H1 (cell line): ENCODE measurements at places on chromosomes 3 and 15. TPM values are rescaled to one million over a fixed set of nuclear protein-coding genes. Genes with fewer than 3 reads are reported as not detected.
A peak's percentile ranks its signal among the peaks of the same experiment; 100 is the strongest.

TRPC1 gene
- 22.6 and 33.4 TPM in 2 replicates for polyA plus RNA-seq

DNA sequence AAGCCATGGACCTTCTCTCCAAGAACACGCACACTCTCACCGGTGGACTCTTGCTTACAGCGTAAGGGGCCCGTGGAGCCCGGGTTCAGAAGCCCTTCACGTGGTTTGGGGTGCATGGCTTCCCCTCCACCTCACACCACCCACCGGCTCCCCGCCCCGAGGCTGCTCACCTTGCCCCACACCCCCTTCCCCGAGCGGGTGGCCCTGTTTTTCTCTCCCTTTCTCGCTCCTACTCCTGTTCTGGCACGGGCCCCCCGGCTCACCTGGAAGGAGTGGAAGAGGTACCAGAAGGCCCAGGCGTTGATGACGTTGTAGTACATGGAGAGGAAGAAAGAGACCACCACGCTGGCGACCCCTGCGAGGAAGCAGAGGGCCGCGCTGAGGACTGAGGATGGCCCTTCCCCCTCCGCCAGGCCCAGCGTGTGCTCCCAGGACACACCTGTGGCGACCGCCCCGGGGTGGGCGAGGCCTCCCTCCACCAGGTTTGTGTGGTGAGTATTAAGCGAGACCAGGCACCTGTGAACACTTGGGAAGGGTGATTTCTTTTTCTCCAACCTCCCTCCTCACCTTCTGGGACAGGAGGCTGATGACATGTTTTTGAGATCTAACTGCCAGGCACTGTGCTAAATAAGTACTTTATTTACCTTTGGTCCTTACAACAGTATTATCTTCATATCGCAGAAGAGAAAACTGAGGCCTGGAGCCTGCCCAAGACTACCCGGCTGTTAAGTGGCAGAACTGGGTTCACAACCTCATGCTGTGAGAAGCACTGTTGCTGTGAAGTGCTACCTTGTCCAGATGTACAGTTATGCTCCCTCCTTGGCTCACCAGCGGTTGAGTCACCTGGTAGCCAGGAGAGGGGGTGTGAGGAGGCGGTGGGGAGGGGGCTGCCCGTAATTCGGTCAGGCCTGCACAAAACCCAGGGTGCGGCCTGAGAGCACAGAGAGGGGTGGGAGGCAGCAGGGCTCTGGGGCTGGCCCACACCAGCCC lies 16.3 kb downstream of the SLC6A20 start:
- DNase-seq, result no peak

DNA sequence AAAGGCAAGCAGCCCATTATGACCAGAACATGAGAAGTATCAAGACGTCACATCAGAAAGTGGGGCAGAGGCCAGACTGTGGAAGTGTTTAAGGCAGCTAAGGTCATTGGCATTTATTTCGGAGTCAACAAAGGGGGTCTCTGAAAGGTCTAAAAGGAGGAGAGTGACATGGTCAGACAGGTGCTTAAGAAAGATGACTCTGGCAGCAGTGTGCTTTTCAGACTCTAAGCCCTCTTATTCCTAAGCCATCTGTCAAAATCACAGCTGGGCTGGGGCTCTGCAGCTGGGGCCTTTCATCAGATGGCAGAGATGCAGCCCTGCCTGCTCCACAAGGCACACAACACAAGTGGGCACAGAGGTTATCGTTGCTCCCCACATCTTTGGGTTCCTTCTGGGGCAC lies 14.0 kb downstream of the FBXL22 start:
- DNase-seq, result no peak

- no peak for DNase-seq
These were observed 424 bp downstream of the HAUS2 start for GRCh38 chr15:42549032-42549491.

DNA sequence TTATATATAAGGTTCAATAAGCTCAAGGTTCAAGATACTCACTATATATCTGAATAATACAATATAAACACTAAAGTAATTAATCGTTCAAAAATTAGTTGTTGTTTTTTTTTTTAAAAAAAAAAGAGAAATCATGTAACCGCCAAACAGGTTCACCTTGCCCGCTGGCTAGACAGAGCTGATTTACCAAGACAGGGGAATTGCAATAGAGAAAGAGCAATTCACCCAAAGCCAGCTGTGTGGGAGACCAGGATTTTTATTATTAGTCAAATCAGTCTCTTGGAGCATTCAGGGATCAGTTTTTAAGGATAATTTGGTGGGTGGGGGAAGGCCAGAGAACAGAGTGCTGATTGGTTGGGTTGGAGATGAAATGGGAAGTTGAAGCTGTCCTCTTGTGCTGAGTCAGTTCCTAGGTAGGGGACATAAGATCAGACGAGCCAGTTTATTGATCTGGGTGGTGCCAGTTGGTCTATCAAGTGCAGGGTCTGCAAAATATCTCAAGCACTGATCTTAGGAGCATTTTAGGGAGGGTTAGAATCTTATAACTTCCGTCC lies 7.9 kb downstream of the HIGD1A start:
- no peak for DNase-seq

DNA sequence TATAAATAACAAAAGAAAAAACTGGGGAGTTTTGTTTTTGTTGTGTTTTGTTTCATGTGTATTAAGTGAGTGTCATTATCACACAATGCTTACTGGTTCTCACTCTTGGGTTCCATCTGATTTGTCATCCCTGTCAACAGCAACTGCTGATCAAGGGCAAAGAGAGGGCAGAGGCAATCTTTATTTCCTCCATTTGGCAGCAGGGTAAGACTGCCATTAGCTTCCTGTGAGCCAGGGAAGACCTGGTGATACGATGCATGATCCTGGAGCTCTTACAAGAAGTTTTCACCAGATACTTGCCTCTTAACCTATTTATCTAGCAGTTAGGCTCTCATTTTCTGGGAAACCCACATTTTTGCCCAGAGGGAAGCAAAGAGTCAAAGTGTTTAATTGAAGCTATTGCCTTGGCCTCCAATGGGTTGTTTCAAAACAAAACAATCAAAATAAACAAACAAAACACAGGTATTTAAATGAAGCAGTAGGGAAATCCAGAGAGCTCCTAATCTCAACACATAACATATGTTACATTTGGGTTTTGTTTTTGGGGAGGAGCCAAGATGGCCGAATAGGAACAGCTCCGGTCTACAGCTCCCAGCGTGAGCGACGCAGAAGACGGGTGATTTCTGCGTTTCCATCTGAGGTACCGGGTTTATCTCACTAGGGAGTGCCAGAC lies 529.8 kb downstream of the MAGI1 start:
- DNase-seq, result no peak

- DNase-seq, result no peak
These were observed 56.1 kb upstream of the TRPM1 start for GRCh38 chr15:31157644-31158069.

DNA sequence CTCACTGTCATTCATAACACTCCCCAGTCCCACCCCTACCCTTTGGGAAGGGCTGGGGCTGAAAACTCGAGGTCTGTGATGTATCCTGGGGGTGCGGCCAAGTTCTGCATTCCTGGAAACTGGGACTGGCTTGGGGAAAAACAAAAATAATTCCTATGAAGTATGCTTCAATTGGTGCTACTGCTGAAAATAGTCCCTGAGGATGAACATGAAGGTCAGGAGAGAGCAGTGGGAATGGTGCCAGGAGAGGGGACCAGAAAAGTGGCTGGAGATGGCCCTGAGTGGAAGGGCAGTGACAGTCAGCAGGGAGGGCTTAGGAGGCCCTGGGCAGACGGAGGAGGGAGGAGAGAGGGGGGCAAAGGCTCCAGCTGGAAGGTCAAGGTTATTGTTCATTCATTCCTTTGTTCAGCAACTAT lies 4.8 kb upstream of the ISLR start:
- no peak for DNase-seq

TLR9 gene
- polyA plus RNA-seq, result 0.05 and 0.06 TPM in 2 replicates

LIPH gene
- 0.06 and 0.08 TPM in 2 replicates for polyA plus RNA-seq

ISLR2 gene
- polyA plus RNA-seq, result 0.30 and 0.47 TPM in 2 replicates

PFKFB4 gene
- polyA plus RNA-seq, result 20.1 and 20.3 TPM in 2 replicates

DNA sequence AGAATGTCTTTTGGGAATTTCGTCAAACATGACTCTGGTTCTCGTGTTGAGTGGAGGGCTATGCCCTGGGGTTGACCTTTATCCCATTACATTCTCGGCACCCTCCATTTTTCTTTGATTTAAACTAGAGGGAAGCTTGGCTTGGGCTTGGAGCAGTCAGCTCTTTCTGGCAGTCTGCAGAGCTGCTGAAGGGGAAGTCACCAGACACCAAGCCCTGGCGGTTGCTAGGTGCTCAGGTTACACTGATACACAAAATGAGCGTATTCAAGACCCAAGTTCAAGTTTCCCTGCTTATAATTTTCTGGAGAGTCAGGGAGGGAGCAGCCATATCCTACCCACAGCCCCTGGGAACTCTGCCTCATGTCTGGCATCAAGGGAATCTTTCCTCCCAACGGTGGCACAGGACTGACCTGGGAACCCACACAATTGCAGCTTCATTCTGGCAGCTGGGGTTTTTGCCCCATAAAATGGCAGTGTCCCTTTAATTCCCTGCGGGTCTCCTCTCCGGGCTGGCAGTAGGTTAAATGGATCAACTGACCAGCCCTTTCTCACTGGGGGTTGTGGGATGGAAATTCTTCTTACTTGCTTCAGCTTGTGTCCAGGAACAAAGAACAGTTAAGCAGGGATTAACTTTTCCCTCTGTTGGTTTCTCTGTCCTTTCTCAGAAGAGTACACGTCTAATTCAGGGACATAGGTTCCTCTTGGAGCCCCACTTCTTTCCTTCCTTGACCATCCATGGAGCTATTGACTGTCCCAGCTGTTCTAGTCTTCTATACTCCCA lies 110.0 kb upstream of the DLG1 start:
- DNase-seq, result no peak

C3orf18 gene
- 15.0 and 21.9 TPM in 2 replicates for polyA plus RNA-seq

DNA sequence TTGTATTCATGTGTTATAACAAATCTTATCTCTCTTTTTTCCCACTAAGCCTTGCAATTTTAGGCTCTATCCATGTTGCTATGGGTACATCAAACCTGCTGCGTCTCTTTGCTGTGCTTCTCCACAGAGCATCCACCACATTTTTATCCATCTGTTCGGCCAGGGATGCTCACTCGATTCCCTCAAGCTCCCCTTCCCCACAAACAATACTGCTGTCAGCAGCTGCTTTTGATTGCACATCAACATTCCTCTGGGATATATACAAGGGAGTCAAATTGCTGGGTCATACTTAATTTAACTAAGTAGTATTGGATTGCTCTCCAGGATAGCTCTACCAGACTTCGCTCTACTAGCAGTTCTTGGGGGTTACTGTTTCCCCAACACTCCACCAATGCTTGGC lies 36.8 kb downstream of the TMEM108 start:
- DNase-seq, result no peak

GRCh38 chr3:136412307-136412706 lies 162.2 kb downstream of the PCCB start:
- no peak for DNase-seq

DNA sequence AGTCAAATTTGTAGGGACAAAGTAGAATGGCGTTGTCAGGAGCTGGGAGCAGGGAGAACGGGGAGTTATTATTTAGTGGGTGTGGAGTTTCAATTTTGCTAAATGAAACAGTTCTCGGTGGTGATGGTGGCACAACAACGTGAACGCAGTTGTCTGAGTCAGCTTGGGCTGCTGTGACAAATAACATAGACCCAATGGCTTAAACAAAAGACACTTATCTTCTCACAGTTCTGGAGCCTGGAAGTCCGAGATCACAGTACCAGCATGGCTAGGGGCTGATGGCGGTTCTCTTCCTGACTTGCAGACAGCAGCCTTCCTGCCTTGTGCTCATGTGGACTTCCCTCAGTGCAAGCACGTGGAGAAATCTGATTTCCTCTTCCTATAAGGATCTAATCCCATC lies 90.2 kb downstream of the CHSY1 start:
- DNase-seq, result no peak

CEP19 gene
- polyA plus RNA-seq, result 0.52 and 0.95 TPM in 2 replicates

DNA sequence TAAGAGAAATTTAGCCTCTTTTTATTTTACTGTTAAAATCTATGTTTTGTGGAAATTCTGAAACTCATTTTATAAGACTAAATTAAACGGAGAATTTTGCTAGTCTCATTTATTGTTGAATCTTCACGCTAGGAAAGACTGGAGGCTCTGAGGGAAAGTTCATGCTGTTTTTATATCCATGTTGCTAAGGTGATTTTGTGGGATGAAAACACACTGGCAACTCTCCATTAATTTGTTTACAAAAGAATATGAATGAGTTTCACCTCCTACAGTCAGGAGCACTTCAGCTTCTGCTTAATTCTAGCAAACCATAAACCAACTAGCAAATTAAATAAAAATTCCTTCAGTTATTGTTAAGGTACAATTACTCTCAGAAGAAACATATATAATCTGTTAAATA lies 195.4 kb downstream of the RAP2B start:
- DNase-seq, result no peak

- no peak for DNase-seq
These were observed 61.3 kb downstream of the PPARG start for GRCh38 chr3:12349895-12350811.

ATP2B2 gene
- 0.14 and 0.20 TPM in 2 replicates for polyA plus RNA-seq

GRCh38 chr3:192130534-192131132 lies 596.7 kb downstream of the FGF12 start:
- peak; percentile 5 for DNase-seq

GRCh38 chr3:23840521-23840920 lies 34.8 kb downstream of the UBE2E1 start:
- DNase-seq, result no peak

FAM81A gene
- 0.30 and 0.56 TPM in 2 replicates for polyA plus RNA-seq

LRRC57 gene
- polyA plus RNA-seq, result 4.9 and 5.0 TPM in 2 replicates

STXBP5L gene
- 0.67 and 2.0 TPM in 2 replicates for polyA plus RNA-seq

DNA sequence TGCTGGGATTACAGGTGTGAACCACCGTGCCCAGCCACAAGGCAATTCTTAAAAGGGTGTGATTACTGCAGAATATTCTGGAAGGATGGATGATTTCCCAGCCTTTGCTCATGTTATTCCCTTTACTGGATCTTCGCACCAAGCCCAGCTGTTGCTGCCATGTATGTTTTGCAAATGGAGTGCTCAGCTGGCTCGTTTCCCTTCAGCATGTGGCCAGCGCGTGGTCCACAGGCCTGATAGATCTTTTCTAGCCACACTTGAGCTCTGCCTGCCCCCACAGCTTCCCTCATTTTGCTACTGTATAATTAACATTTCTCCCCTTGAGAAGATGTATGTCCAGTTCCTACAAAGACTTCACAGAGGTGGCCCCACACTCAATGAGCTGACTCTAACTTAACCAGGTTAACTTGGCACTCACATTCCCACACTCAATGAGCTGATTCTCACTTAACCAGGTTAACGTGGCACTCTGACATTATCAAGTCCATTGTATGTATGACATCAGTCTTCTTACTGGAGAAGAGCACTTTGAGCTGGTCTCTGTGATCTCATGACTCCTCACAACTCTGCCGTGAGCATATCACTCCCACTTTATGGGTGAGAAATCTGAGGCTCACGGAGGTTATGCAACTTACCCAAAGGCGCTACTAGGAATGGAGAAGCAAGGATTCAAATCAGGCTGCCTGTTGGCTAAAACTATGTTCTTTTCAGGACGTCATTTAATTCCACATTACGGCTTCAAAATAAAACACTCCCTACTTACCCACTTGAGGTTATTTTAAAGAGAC lies 49.2 kb downstream of the TM4SF4 start:
- no peak for DNase-seq

CTXND1 gene
- 0.03 TPM in 2 replicates for polyA plus RNA-seq

GRCh38 chr3:24135280-24135679 lies 190.2 kb downstream of the NR1D2 start:
- no peak for DNase-seq

LRTM1 gene
- polyA plus RNA-seq, result not detected in 2 replicates

- DNase-seq, result no peak
These were observed 7.6 kb upstream of the TRH start for GRCh38 chr3:129966876-129967275.
